ENCODE measurements at places on chromosomes 1 and 21.

- peak; percentile 25 for DNase-seq
These were observed 11.4 kb downstream of the TTC34 start for GRCh38 chr1:2789986-2790581.

DNA sequence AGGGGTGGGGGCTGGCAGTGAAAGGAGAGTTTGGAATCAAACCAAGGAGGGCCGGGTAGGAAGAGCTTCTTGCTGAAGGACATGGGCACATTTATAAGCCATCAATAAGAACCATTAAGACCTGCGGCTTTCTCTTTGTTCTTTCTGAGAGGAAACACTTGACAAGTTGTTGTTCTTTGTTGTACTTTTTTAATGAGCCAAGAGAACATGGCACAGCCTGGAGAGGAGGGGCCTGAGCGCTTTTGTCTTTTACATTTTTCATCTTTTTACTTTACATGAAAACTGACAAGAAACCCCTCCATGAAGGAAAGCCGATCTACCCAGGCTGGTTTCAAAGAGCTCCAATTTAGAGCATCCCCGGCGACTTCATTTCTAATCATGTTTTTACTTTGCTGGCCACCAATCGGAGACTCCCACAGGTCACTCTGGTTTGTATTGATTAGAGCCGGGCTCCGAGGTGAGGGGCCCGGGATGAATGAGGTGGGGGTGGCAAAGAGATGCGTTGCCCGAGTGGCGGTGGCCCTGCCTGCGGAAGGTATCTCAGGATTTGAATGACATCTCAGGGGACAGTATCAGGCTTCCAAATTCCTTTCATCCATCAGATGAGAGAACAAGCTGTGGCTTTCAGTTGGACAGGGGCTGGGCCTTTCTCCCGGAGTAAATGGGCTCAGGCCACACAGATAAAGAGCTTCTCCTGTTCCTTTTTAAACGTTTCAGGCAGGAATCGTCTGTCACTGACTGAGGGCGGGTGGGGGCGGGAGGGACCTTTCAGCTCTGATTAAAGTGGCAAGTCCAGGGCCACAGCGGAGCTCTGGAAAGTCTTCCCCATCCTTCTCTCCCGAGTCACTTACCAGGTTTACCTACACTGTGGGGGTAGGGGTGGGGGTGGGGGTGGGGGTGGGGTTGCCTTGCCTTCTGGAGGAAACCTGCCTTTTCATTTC is 138.8 kb upstream of the ARHGEF16 start:
- no peak for DNase-seq

GRCh38 chr1:12619792-12620487 is 1.9 kb upstream of the DHRS3 start:
- DNase-seq: peak; percentile 88

GRCh38 chr1:55015731-55016620 is 17.2 kb downstream of the BSND start:
- no peak for DNase-seq

DNA sequence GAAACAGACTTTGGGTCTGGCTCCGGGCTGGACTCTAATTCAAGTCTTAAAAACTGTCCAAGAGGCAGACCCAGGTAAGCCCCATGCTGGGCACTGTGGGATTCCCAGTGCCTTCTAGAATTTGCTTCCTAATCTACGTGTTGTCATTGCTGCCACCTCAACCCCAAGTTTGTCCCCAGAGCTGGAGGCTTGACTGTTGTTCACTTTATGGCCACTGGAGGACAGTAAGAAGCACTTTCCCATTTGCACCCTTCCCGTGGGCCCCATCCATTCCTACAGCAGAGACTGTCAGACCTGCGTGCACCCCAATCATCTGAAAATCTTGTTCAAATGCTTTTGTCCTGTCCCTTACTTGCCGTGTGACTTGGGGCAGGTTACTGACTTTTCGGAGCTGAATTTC is 29.4 kb upstream of the VASH2 start:
- DNase-seq: peak; percentile 20

DNA sequence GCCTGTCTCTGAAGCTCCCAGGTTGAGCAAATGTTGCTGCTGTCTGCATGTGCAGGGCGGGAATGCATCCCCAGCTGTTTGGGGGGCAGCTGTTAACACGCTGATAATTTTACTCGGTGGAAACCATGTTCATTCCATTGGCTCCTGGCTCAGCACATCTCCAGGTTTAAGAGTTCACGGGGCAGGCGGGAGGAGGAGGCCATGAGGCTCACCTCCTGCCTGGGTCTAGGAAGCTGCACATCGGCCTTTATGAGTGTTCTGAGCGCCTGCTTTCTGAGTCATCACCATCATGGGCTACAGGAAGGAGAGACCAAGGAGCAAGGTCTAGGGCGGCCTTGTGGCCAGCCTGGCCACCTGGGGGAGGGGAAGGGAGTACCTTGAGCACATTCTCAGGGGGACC is 29.7 kb downstream of the AJAP1 start:
- no peak for DNase-seq

DNA sequence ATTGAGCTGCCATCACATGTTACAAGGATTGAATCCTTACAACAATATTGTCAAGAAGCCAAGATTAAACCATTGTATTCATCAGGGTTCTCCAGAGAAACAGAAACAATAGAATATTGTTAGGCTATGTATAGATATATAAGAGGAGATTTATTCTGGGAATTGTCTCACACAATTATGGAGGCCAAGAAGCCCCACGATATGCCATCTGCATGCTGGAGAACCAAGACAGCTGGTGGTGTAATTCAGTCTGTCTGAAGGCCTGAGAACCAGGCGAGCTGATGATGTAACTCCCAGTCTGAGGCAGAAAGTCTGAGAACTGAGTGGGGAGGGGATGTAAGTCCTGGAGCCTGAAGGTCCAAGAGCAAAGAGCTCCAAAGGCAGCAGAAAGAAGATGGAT is 14.5 kb upstream of the TTF2 start:
- no peak for DNase-seq

DNA sequence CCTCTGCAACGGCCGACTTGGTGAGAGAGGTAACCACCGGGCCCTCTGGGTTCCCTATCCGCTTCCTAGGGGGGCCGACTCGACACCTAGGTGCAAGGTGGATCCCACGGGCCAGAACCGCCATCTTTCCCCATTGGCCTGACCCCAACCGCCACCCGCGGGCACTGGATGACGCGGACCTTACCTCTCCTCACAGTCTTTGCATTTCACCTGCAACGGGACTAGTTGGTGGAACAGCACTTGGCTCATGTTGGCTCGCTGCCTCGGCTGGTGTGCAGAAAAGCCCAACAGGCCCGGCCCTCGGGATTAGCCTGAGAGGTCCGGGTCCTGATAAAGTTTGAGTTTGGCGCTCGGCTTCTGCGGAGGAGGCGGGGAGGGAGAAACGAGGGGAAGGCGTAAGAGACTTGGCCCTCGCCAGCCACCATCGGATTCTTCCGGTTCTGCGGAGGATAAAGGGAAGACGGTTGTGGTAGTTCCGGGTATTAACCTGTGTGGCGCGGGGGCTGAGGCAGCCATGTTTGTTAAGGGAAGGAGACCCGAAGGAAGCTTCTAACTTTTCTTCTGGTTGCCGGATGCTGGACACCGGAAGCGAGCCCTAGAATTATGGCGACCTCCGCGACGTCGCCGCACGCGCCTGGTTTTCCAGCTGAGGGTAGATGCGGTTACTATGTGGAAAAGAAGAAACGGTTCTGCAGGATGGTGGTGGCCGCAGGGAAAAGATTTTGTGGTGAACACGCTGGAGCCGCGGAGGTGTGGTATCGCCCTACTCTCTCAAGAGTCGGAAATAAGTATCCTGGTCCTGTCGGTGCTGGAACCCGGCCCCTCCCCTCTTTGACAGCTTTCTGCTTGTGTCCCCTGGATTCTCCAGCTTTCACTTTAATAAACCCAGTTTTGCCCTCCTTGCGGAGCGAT is at the start of the genes SASS6 and TRMT13:
Gene SASS6, minus strand, starts transcription at position 365 of the 912 bp plus-strand sequence. Its CDS starts 116 bp downstream, at position 249.
Gene TRMT13, plus strand, starts transcription at position 598 of the 912 bp plus-strand sequence. Its CDS starts 6 bp downstream, at position 604.
- DNase-seq: peak; percentile 93

DNA sequence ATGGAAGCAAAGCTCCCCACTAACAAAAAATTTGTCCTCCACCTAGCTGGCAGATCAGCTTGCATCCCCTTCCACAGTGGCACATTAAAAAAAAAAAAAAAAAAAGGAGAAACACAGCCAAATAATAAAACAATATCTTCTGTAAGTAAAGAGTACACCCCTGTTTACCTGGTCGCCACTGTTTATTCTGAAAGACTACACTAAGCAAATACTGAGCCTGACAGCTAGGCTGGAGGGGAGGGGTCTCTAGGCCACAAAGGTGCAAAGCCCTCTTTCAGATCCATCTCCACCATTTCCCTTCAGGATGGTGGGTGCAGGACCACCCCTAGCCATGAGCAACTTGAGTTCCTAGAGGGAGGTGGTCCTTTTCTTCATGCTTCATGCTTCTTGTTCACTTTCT is 22.8 kb upstream of the SLC45A3 start:
- no peak for DNase-seq

DNA sequence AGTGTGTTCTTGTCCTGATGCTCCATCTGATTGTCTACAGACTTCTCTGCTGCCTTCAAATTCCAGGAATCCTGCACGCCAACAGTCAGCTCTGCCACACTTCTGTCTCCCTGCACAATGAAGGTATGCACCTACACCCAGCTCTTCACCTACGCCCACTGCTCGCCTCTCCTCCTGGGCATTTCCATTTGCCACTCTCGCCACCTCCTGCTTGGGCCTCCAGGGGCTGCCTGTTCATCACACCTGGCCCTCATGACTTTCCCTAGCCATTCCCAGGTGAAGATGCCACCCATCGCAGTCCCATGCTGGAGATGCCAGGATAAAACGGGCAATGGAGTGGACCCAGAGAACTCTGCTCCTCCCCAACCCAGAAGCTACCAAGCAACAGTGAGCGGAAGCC is 96.5 kb upstream of the ATP1A1 start:
- DNase-seq: no peak

DNA sequence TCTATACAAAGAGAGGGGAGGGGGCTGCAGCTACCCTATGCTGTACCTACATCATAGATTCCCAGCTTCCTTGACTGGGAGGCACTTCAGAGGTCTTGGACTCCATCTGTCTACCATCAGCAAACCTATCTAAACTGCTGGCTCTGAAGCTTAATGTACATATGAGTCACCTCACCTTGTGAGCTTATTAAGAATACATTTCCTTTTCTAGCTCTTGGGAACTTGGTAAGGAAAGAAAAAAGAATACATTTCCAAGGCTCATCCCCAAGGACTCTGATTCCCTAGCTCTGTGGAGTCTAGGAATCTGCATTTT is 50.0 kb upstream of the PRELP start:
- no peak for DNase-seq

- no peak for DNase-seq
These were observed 84.9 kb downstream of the LYST start for GRCh38 chr1:235781807-235782206.

DNA sequence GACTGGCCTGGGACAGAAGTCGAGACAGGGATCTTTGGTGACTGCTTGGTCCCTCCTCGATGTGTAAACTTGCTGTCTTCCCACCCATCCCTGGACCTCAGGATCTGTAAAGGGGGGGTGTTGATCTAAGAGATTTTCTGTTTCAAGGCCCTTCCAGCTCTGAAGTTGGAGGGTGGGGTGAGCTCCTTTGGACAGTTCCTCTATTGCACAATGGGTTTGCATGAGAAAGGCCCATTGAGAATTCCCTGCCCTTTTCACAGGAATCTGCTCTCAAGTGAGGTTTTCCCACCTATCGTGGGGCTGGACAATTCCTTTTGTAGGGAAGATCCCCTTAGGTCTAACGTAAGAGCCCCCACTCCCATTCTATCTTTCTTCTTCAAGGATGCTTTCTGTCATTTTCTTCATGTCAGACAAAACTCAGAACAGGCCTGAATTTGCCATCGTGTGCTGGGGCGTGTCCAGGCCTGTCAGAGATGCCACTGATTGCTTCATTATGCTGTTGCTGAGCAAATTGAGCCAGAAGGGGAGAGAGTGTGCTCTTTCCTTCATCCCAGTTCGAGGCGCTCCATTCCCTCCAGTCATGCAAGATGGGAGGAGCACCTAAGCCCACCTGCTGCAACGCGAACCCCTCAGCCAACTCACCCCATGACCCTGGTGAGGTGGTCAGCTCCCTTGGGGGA is 149.9 kb upstream of the IGSF21 start:
- no peak for DNase-seq

GRCh38 chr1:167460836-167461235 is 57.5 kb downstream of the CD247 start:
- DNase-seq: no peak

DNA sequence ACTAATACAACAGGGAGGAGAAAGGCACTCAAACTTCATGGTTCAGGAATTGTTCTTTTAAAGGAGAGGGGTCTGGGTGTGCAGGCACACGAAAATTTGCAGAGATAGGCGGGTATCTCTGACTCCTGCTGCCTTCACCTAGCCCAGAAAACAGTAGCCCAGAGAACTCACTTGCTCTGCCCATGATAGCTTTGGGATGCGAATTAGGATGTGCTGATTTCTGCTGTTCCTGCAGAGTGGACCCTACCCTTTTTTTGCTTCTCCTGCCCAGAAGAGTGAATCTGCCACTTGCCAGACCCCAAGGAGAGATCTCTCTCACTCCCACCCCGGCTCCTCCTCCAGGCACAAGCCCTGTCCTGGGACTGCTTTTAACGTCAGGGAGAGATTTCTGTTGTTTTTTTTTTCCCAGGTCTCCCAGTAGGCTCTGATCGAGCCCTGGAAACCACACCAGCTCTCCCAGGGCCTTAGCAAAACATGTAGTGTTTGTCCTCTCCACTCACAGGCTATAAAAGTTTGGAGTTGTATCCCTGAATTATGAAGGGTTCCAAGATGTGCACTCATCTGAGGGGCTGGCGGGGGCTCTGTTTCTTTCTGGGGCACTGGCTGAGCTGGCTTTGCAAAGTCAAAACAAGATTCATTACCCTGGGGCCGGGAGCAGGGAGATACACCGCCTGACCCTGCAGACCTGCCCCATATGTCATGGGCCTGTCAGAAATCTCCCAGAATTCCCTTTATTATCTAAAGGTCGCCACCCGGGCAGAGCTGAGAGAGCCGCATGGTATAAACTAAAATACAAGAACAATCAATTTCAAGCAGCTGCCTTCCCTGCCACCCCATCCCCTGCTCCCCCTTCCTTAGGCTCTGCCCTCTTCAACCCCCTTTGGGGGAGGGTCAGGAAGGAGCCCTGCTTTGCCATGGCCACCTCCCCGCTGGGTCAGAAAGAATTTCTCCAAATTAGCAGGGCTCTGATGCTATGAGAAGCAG is 17.9 kb downstream of the PLXNA2 start:
- no peak for DNase-seq

DNA sequence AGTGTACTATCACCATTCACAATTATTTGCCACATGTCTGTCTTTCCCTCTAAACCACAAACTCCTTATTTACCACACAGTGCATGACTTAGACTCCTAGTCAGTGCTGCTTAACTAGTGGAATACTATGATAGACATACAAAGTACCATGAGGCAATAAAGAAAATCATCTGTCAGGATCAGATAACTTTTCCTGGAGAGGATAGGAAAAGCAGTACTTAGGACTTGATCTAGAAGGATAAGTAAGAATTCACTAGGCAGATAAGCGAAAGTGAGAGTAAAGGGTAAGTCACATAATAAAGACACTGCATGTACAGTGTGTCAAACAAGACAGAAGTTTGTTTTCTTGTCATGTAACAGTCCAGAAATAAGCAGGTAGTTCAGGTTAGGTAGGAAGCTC is 21.2 kb upstream of the TSPAN1 start:
- DNase-seq: no peak

- no peak for DNase-seq
These were observed 1512.5 kb upstream of the B3GALT2 start for GRCh38 chr1:194698908-194699318.

All from WTC11 (cell line).